Anterior cingulate cortex (tissue), 58 donors: ENCODE measurements at places on chromosomes 12 and 14.

- DNase-seq: no peak
Measured at GRCh38 chr14:31340297-31341063, 79.9 kb downstream of the HEATR5A start.

DNA sequence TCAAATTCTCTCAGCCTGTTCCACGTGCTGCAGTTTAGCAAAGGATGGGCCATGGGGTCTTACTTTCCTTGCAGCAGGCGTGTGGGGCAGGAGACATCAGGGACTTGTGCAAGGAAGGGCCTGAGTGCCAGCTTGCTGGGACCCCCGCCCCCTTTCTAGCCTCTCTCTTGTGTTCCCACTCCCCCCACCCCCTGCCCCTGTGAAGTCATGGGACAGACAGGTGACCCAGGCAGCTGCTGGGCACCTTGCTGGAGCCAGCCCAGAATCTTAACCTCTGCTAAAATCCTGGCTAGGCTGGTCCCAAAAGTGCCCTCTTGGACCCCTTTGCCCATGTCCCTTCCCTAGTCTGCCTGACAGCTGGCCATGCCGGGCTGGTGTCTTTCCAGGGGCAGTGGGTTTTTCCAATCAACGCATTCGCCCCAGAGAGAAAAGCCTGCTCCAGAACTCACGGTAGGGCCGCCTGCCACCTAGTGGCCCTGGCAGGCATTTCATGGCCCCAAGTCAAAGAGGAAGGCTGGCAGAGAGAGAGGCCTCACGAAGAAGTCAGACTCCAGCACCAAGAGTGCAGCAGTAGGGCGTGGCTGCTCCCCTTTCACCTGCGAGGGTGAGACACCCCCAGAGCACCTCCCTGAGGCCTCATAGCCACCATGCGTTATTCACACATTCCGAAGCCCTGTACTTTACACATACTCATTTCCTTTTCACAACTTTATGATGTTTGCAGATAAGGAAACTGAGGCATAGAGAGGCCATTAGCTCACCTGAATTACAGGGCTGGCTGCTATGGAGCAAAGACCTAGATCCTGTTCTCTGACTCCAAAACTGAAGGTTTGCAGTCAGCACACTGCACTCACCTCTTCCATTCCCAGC lies 67.4 kb downstream of the LGMN start:
- DNase-seq: peak; percentile 31

DNA sequence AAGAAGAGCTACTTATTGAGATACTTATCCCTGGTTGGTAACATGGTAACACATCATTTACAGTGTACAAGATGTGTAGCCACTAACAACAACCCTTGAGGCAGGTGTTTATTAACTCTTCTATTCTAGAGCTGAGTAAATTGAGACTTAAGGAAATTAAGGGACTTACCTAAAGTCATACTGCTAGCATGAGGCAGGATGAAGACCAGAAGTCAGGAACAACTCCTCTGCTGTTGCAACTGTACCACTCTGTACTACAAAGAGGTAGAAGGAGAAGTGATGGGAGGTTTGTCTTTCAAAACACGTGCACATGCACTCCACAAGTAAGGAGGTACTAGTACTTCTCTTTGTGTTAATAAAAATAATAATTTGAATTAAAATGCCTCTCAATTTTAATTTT lies 79.9 kb downstream of the LLPH start:
- DNase-seq: no peak

GRCh38 chr12:17778242-17778641 lies 311.8 kb downstream of the RERGL start:
- DNase-seq: no peak

- DNase-seq: no peak
Measured at GRCh38 chr12:101710288-101710687, 12.8 kb downstream of the CHPT1 start.

- no peak for DNase-seq
Measured at GRCh38 chr14:89765346-89765745, 189.2 kb downstream of the EFCAB11 start.

DNA sequence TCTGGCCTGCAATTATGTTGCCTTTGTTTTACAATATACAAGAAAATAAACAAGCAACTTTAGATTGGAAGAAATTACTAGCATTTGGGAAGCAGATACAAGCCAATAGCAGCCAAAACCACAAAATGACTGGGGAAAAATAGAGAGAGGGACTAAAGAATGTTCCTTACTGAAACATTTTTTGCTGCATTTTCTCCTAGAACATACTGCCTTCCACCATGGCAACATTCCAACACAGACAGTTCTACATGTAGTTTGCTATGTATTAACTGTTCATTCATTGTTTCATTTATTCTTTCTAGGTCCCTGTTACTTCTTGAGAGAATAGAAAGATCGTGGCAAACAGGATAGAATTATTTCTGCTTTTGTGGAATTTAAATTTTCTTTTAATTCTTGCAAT lies 530.2 kb downstream of the RPS29 start:
- DNase-seq: no peak

- no peak for DNase-seq
Measured at GRCh38 chr12:89261982-89262381, 90.3 kb downstream of the DUSP6 start.

GRCh38 chr14:104169699-104170479 lies 31.5 kb downstream of the KIF26A start:
- no peak for DNase-seq

DNA sequence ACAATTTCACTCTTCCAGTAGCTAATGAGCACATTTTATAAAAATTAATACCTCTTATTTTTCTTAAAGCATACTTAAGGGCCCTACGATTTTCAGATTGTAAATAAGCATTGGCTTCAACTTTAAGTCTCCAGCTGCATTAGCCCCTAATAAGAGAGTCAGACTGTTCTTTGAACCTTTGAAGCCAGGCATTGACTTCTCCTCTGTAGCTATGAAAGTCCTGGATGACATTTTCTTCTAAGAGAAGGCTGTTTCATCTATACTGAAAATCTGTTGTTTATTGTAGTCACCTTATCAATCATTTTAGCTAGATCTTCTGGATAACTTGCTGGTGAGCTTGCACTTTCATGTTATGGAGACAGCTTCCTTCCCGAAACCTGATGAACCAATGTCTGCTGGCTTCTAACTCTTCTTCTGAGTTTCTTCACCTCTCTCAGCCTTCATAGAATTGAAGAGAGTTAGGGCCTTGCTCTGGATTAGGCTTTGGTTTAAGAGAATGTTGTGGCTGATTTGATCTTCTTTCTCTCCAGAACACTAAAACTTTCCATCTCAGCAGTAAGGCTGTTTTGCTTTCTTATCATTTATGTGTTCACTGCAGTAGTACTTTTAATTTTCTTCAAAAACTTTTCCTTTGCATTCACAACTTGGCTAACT lies 377.1 kb upstream of the RGS6 start:
- no peak for DNase-seq

DNA sequence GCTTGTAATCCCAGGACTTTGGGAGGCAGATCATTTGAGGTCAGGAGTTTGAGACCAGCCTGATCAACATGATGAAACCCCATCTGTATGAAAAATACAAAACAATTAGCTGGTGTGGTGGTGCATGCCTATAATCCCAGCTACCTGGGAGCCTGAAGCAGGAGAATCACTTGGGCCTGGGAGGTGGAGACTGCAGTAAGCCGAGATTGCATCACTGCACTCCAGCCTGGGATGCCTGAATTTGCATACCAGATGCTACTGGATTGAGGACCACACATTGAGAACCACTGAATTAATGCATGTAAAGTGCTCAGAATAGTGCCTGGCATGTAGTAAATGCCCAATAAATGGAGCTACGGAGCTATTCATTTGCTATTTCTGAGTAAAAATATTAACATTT lies 14.9 kb upstream of the MYH7 start:
- no peak for DNase-seq

DNA sequence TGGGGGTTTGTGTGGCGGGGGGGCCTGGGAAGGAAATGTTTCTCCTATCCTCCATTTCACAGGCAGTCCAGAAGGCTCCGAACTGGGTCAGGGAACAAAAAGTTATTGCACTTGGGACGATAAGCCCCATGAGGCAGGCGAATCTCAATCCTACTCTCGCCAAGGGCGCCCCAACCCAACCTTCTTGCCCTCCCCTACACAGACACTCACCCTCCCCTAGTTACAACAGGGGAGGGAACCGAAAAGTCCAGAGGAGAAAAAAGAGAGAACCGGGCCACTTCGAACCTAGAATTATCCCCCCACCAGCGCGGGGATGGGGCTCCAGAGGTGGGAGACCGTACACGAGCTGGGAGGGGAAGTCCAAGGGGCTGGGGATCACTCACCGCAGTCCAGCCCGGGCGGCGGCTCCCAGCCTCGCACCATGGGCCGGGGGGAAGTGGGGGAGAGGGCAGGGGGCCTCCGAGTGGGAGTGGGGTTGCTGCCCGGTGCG lies 357 bp downstream of the HOMEZ start:
- DNase-seq: no peak

DNA sequence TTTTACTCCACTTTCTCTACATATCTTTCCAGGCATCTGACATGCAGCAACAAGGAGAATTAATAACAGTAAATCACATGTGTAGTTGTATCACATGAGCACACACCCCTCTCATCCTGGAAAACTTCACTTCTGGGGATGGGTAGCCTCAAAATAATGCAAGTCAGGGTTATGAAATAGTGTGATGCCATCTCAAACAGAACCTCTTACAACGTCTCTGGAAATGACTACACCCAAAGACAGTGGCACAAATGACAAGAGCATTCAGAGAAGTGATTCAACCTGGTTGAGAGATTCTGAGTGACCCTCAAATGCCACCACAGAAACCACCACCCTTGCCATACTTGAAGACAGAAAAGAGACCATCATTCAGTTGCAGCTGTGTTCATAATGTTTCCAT lies 2.8 kb downstream of the DIO2 start:
- DNase-seq: no peak
